ENCODE measurements at places on chromosomes 13 and 19.

DNA sequence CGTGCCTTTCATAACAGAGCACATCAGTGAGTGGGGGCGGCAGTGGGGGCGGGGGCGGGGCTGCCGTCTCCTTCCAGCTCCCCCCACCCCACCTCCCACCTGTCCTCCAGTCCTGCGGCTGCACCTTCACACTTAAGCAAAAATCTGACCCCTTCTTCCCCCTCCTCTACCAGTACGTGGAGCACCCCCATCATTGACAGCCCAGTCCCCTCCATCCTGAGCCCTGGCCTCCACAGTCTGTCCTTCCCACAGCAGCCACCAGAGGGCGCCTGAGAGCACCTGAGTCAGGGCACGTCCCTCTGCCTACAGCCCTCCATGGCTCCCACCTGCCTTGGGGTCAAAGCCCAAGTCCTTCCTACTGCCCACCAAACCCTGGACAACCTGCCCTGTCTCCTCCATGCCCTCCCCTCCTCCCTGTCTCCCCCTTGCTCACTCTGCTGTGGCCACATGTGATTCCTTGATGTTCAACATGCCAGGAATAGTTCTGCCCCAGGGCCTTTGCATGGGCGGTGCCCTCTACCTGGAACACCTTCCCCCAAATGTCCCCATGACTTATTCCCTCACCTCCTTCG is 4.0 kb downstream of the EBI3 start:
- DNase-seq = no peak

DNA sequence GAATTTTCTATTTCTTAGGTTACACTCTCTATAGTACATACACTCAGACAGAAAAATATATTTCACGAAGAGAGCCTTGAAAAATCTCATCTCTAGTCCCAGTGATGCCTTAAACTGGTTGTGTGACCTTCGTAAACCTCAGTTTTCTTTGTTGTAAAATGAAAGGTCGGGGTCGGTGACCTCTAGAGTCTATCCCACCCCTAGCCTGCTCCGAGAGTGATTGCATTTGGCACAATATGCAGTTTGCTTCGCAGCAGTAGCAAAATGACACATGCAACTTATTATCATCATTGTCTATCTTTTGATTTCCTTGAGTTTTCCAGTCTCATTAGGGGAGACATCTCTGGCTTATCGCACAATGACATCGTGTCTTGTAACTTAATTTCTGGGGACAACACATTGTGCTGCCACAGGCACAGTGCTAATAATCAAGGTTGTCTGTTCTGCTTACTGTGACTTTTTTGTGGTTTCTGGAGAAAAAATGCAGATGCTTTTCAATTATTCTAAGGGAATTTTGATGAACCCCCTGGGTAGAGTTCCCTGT is 115.0 kb downstream of the GGACT start:
- DNase-seq = no peak

GRCh38 chr19:15149737-15150136 is 42.5 kb downstream of the SYDE1 start:
- no peak for DNase-seq

DNA sequence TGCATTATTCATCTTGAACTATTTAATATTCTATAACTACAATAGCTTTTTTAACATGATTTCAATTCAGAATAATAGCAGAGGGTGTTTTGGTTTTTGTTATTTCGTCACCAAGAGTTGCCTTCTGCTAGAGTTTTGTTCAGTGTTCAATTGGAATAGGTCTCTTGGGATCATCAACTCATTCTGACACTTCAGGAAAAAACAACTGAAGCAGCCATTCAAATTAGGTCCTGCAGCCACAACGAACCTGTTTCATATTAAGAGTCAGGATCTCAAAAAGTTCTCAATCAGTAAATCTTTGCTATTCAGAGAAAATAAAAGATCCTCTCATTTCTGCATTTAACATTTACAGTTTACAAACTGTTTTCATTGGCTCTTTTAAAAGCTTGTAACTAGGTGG is 2.4 kb upstream of the CHAMP1 start:
- no peak for DNase-seq

GRCh38 chr19:17655751-17656472 is 32.2 kb downstream of the UNC13A start:
- DNase-seq = no peak

GRCh38 chr13:99827011-99827772 is 144.4 kb downstream of the ZIC5 start:
- no peak for DNase-seq

DNA sequence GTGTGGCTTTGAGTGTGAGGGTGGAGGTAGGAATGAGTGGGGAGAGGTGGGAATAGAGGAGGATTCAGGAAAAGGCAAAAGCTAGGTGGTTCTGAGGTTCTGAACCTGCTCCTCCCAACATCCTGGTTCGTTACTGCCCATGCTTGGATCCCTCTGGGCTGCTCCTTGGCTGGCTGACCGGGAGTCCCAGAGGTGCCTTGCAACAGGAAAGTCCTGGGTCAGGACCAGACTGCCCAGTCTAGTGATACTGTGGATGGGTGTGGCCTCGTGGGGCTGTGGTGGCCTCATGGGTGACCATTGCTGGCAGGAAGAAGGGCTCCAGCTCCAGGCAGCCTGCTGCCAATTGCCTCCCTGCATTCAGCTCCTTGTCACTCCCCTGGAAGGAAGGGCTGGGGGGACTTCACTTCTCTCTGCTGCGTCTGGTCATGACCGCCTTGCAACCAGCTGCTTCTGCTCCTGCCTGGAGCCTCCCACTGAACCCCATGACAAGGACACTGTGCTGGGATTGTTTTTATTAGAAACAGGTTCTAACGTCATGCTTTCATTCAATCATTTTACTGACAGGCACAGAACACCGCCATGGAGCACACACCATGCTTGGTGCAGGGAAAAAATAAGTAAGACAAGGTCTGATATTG is 61.5 kb upstream of the UBL3 start:
- DNase-seq = no peak
